ENCODE measurements at places on chromosomes 3 and 15.

- DNase-seq: no peak
Observed at GRCh38 chr3:67325231-67325630, 327.1 kb downstream of the KBTBD8 start.

- DNase-seq: no peak
Observed at GRCh38 chr15:39248204-39248603, 332.7 kb upstream of the THBS1 start.

GRCh38 chr3:111767756-111768445, 91.2 kb upstream of the PHLDB2 start:
- DNase-seq: no peak

DNA sequence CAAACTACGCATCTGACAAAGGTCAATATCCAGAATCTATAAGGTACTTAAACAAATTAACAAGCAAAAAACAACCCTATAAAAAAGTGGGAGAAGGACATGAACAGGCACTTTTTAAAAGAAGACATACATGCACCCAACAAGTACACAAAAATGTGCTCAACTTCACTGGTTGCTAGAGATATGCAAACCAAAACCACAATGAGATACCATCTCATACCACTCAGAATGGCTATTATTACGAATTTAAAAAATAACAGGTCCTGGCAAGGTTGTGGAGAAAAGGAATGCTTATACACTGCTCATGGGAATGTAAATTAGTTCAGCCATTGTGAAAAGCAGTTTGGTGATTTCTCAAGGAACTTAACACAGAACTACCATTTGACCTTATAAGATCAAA, 175.6 kb upstream of the MLF1 start:
- no peak for DNase-seq

DNA sequence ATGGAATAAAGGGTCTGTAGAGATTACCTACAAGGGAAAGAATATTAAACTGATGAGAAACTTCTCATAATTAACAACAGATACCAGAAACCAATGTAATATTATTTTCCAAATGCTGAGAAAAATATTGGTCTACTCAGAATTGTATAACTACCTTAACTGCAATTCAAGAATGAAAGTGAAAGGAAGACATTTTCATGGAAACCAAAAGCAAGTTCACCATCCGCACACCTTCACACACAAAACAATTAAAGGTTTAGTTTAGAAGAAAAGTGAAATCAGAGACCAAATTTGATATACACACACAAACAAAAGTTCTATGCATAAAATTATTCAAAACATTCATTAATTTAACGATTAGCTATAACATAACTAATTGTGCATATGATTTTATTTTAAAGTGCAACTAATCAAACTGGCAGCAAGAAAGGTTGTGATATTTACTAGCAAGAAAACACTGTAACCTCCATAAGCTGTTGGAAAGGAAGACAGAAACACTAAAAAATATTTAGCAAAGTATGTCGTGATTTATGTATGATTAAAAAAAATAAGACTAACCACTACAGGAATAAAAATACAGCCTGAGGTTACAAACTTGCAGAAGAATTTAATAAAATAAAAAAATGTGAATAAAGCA, 395.5 kb downstream of the FGF12 start:
- no peak for DNase-seq

GRCh38 chr3:147793841-147794240, 384.7 kb downstream of the ZIC1 start:
- no peak for DNase-seq

- DNase-seq: no peak
Observed at GRCh38 chr15:31489281-31489680, 162.6 kb downstream of the KLF13 start.

DNA sequence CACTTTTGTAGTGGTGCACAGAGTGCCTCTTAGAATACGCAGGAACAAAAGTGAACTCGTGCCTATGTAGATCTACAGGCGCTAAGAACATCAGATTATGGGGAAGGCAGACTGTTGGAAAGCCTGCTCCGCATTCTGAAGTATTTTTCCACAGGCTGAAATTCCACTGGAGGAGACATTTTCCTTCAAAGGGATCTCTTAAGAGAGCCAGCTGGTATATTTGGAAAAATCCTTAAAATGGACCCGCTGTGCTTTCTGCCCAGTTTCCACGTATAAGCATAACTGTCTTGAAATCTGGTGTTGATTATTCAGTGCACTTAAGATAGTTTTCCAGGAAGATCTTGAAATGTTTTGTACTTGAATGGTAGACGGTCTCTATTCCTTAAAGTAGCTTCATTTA, 34.7 kb upstream of the ICE2 start:
- no peak for DNase-seq

GRCh38 chr15:42736178-42736792, 643 bp downstream of the CDAN1 start:
- no peak for DNase-seq

DNA sequence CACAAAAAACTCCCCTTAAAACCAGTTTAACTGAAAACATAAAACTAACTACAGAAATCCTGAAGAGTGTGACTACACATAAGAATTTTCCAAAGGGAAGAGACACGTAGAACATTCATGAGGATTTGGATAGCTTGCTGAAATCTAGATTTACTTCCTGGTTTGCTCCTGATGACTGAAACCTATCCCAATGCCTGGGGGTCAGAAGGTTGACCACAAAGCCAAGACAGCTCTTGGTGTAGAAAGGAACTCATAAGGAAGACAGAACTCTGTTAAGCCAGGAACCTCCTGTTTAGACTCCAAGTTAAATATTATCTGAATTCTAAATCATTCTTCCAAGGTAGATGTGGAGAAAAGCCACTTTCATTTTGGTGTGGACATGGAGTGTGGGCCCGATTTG, 92.8 kb downstream of the TFG start:
- no peak for DNase-seq

GRCh38 chr3:35751207-35751606, 111.9 kb downstream of the ARPP21 start:
- no peak for DNase-seq

DNA sequence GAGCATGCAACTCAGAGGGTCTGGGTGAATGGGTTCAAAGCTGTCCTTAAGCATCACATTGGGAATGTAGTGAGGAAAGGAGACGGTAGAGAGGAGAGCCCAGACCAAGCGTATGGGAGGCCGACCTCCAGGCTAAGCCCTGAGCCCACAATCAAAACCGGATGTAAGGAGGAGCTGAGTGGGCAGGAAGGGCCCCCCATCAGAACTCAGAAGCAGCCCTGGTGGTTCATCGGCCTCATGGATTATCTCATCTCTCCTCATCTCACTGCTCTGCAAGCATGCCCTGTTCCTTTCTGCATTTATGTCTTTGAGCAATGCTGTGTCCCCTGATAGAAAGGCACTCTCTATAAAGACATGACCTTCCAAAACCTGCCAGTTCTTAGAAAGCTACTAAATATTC, 6.2 kb downstream of the HDC start:
- DNase-seq: no peak

DNA sequence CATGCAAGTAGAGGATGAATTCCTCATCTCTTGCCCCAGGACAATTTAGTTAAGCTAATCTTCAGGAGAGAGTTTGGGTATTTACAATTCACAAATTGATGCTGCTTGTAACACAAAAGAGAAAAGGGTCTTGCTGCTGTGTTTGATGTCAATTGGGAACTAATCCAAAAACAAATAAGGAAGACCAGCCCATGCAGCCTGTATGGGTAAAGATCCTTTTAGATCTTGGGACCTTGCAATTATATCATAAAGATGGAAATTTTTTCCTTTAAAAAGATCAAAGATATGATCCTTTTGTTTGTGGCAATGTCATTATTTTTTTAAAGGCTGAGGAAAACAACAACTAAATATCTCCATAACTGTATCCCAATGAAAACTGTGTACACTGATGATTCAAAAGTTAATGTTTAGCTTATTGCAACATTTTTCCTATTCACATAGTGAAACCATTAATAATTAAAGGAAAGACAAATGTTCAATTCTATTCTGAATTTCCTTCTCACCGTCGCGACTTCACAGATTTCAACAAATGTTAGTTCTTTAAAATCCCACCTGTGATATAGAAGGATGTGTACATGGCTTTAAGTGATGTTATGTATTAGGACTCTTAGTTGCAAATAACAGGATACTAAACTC, 40.2 kb downstream of the TMEM212 start:
- DNase-seq: no peak

DNA sequence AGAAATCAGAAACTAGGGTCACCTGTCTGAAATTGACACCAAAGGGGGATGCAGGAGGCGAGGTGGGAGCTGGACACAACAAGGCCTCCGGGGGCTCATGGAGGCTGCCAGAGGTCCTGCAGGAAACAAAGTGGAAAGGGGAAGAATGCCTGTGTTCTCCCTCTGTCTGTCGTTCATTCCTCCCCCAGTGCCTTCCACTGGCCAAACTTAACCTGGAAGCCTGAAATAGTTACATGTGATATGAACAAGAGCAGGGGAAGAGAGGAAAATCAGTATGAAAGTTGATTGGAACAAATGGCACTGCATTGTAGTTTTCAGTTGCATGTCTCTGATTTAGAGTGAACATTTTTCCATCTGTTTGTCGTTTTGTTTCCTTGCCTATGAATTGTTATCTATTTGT, 502.0 kb upstream of the CFAP20DC start:
- no peak for DNase-seq

GRCh38 chr15:90047956-90048575, 46.9 kb downstream of the ZNF710 start:
- no peak for DNase-seq

GRCh38 chr15:76866008-76866407, 39.1 kb downstream of the SCAPER start:
- no peak for DNase-seq

GRCh38 chr3:157713101-157713500, 209.9 kb upstream of the VEPH1 start:
- no peak for DNase-seq

DNA sequence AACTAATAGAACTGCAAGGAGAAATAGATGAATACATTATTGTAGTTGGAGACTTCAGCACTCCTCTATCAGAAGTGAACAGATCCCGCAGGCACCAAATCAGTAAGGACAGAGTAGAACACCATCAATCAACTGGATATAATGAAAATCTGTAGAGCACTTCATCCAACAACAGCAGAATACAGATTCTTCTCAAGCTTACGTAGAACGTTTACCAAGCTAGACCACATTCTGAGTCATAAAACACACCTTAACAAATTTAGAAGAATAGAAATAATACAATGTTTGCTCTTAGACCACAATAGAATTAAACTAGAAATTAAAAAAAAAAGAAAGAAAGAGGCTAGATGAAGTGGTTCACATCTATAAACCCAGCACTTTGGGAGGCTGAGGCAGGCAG, 70.7 kb upstream of the NEDD4 start:
- no peak for DNase-seq

- DNase-seq: no peak
Observed at GRCh38 chr15:100334456-100334855, 7.3 kb downstream of the ADAMTS17 start.

GRCh38 chr3:105899516-105899915, 30.7 kb upstream of the CBLB start:
- no peak for DNase-seq

- no peak for DNase-seq
Observed at GRCh38 chr3:125137358-125138033, 75.1 kb downstream of the SLC12A8 start.

- no peak for DNase-seq
Observed at GRCh38 chr3:48468329-48468731, 21.8 kb downstream of the ATRIP start.

GRCh38 chr3:127899766-127900165, 15.3 kb upstream of the KBTBD12 start:
- no peak for DNase-seq

DNA sequence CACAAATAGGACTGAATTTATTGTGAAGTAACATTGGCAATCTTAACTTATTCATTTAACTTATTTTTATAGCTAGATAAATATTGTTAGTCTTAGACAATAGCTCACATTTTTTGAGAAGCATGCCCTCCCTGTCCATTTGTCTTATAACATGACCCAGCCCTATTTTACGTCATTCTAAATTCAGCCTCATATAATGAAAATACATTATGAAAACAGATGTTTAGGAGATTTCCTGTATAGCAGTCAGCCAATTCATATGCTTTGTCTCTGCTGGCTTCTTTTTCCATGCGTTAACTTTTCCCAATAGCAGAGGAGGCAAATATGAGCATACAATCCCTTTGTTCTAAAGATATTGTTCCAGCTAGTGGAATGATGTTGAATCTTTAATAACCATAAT, 29.3 kb downstream of the CD200 start:
- no peak for DNase-seq

GRCh38 chr3:4841225-4841624, 138.0 kb upstream of the BHLHE40 start:
- no peak for DNase-seq

DNA sequence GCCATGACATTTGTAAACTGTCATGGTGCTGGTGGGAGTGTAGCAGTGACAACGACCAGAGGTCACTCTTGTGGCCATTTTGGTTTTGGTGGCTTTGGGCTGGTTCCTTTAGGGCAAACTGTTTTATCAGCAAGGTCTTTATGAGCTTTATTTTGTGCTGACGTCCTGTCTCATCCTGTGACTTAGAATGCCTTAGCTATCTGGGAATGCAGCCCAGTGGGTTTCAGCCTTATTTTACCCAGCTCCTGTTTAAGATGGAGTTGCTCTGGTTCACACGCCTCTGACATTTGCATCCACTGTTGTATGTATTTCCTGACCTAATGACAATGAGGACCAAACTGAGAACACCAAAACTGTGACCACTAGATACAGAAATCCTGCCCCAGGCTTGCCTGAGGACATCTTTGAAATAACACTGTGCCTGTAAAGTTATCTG, 37.6 kb downstream of the RAB8B start:
- DNase-seq: no peak

DNA sequence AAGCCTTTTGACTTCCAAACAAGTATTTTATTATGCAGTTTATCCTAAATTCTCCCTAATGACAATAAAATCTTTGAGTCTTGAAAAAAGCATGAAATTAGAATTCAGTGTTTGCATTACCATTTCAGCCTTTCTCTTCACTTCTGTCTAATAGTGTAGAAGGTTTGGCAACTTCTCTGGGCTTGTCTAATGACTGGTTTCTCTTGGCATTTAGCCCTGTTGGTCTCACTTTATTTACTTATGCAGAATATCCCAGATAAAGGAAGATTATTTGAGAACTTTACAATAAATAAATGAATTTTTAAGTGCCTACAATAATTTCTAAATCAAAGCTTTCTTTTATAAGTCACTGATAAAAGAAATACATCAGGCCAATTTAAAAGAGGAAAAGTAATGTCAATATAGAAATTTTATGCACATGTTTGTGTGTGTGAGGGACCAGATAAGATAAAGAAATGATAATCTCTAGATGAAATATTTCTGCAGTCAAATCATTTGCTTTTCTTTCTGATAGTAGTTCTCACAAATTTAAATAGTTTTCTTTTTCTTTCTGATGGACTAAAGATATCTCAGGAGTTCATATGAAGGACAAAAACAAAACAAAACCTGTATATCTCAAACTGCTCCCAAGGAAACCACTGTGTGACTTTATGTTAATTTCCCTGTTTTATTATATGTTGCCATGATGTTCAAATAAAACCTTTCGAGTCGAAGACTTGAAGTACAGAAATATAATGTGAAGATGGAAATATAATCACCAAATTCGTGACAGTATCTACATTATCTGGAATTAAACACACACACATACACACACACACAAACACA, 533.1 kb upstream of the CBLB start:
- DNase-seq: no peak

GRCh38 chr3:182879031-182879611, 85.8 kb downstream of the ATP11B start:
- no peak for DNase-seq

All from right renal pelvis (tissue), 4 donors.